ENCODE measurements at places on chromosomes 6 and 20. TPM values are rescaled to one million over a fixed set of nuclear protein-coding genes. Genes with fewer than 3 reads are reported as not detected.

Gene CCN6
- total RNA-seq, result 0.16 TPM

Gene TFAP2C
- total RNA-seq, result not detected

Gene E2F1
- 5.2 TPM for total RNA-seq

Gene MRAP2
- 0.49 TPM for total RNA-seq

Gene SYNE1
- total RNA-seq, result 22.6 TPM

Gene TENT5A
- total RNA-seq, result 11.7 TPM

Gene TRIM10
- not detected for total RNA-seq

All from cardiac atrium fibroblast (primary cell).